Bronchial epithelial cell (primary cell): ENCODE measurements at places on chromosomes 6 and 20. TPM values are rescaled to one million over a fixed set of nuclear protein-coding genes. Genes with fewer than 3 reads are reported as not detected.

DNA sequence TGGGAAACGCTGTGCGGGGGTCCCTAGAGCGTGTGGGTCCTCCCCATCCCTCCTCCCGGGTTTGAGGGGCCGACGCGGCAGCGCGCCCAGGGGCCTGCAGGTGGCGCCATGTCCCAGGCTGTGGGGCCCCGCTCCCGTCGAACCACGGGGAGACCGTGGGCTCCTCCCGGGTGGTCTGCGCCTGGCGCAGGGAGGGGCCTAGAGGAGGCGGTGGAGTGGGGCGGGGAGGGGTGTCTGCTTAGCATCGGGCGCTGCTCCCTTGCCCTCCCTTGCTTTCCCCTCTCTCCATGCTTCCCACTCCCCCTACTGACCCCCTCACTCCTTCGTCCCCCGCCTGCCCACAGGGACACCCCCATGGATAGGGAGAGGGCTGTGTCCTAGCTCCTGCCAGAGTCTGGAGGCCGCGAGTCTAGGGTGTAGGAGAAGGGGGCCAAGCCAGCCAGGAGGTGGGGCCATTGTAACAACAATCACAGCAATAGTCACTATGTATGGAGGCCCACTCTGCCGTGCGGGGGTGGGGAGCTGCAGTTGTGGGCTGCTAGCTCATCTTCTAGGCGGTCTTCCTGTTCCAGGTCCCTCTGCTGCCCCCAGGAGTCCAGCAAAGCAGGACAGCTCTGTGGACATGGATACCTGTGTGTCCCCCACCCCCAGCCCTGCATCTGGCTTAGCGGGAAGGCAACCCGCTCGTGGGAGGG, 51.7 kb downstream of the CHMP4B start:
- no peak for DNase-seq

- DNase-seq, result peak; percentile 38
Observed at GRCh38 chr6:21899708-21900107, 306.2 kb downstream of the SOX4 start.

DNA sequence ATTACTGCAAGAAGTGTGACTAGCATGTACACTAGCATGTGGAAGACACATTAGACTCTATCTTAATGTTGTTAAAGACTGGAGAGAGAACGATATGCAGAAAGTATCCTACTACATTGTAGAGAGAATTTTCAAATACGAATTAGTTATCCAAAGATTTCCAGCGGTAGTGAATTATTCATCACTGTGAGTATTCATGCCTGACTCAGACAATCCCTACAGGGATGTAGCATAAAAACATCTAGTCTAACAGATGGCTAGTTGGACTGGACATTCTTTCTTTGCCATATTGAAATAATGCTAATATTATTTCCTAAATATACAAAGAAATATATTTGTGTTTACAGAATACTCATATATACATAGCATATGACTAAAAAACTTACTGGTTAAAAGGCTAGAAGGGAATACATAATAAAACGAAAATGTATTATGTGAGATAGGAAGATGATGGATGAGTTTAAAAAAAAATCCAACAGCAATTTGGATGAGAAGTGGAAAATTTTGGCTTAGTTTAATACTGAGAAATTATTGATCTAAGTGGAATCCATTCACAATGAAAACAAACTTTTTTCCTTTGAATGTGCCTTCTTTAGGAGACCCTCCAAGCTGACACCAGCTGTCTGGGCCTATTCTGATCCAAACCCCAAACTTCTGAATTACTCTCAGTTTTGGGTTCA, 580.7 kb downstream of the RFPL4B start:
- DNase-seq, result peak; percentile 10

DNA sequence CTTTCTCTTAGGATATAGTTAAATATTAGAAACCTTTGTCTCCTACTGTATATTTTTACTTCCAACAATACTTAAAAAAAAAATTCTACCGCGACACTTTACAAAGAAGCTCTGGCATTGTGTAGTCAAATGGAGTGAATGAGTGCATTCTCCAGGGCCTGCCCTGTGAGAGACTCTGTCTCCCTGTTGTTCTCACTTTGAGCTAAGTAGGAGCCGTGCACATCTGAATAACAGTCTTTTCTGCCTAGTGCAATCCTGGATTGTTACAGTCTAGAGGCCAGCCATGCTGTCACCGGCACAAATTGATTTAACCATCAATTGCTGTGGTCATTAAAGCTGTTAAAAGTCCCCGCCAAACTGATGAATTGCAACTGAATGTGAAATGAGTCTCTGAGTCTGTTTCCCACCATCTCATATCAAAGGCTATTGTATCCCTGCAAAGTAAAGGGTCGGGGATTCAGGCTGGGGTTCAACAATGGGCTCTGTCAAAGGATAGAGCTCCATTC, 156.0 kb downstream of the RFPL4B start:
- DNase-seq, result no peak

DNA sequence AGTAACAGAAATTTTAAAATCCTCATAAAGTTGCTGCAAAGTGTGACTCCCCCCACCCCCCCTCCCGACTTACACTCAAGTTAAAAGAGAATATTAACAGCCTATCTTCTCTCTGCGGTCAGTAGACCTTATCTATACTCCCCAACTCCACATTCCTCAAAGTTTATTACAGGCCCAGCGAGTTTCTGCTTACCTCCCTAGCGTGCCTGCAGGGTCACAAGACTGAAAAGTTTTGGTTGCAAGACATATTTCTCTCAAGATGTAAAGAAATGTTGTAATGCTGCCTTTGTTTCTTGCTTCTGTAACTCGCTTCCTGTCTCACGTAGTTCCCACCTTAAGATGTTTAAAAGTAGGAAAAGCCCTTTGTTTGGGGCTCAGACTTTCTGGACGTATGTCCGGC, 699.6 kb downstream of the PHF3 start:
- DNase-seq, result no peak

DNA sequence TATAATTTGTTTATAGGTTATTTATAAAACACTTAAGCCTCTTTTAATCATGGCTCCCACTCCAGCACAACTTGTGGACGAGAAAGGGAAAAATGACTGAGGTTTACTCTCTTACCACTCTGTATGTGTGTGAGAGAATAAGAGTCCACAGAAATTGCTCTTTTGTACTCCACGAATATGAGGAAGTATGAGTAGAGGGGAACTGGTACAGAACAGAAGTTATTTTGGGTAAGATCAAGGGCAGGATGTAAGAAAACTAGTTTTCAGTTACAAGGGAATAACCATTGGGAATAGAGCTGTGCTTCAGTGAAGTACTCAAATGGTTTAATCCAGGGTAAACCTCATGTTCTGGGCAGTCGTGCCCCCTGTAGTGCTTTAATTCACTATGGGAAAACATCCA, 72.6 kb downstream of the REV3L start:
- DNase-seq, result no peak

Gene SRSF6
- total RNA-seq, result 34.5 and 37.1 TPM in 2 replicates

DNA sequence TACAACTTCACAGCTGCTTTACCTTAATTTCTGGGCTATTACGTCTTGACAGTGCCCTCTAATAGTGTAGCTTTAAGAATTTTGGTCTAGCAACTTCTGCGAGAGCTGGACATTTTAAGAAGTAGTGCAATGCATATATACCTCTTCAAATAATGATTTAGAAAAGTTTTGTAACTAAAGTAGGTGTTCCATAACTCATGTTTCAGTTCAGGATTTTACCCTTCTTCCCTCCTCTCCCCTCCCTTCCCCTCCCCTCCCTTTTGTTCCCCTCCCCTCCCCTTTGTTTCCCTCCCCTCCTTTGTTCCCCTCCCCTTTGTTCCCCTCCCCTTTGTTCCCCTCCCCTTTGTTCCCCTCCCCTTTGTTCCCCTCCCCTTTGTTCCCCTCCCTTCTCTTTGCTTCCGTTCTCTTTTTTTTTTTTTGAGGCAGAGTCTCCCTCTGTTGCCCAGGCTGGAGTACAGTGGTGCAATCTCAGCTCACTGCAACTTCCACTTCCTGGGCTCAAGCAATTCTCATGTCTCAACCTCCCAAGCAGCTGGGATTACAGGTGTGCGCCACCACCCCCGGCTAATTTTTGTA, 28.8 kb upstream of the TRAM2 start:
- DNase-seq, result no peak

Gene CUL7
- 16.9 and 20.5 TPM in 2 replicates for total RNA-seq

DNA sequence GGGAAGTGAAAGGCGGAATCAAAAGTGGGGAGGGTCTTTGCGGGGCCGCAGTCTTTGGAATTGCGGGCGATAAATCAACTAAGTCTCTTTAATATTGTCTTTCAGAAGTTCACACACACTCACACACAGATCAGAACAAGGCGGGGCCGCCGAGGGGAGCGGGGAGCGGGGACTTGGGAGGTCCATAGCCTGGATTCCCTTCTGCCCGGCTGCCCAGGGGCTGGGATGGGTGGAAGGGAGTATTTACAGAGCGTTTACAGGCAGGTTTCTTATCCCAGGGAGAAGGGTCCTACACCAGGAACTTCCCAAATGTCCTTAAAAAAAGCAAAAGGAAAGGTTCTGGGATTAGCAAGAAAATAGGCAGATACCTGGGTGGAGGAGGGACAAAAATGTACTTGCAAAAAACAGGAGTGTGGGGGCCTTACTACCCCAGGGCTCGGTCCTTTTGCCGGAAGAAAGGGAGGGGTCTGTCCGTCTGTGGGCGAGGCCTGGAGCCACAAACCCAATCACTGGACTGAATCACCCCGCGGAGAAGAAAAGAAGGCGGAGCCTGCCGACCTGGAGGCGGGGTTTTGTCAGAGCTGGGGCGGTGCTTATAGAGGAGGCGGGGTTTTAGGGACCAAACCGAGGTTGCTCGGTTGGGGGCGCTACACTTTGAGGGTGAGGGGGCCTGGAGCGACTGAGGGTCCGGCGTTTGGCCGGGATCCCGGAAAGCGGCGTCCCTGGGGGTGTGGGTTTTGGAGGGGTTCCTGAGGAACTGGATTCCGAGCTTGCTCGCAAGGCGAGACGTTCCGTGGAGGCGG, 3.2 kb downstream of the PRRT1 start:
- peak; percentile 77 for DNase-seq

DNA sequence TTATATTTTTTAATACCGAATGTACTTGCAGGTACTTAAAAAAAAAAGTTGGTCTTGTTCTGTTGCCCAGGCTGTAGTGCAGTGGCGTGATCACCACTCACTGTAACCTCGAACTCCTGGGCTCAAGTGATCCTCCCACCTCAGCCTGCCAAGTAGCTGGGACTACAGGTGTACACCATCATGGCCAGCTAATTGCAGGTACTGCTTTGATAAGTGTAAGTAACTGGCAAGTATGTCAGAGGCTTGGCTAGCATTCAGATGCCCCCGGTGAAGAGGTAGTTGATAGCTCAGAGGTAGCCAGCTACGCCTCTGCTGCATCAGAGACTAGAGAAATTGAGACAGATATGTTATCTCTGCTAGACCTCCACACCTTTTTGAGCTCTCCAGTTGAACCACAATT, 40.5 kb downstream of the BTBD9 start:
- DNase-seq, result no peak

GRCh38 chr6:63245420-63245819, 34.2 kb downstream of the FKBP1C start:
- no peak for DNase-seq

Gene HLA-DMA
- 0.26 and 2.8 TPM in 2 replicates for total RNA-seq

Gene DEFB119
- total RNA-seq, result not detected in 2 replicates

DNA sequence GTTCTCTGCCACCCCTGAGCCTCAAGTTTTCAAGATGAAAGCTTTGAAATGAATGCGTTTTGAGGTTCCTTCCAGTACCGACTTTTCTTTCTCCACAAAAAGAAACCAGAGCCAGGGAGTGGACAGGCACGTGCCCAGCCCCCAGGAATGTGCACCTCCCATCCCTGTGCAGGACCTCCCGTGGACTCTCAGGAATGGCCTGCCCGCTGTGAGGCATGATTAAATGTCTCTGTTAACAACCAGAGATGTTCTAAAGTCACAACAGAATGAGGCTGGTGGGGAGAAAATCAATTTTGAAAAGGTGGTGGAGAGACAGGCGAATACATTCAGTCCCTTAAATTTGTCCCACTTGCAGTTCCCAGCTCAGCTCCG, 1.5 kb downstream of the TGM3 start:
- no peak for DNase-seq

- no peak for DNase-seq
Observed at GRCh38 chr6:13513626-13514502, 26.5 kb upstream of the GFOD1 start.

Gene LAMA4
- total RNA-seq, result 0.38 and 5.5 TPM in 2 replicates

- no peak for DNase-seq
Observed at GRCh38 chr6:142918339-142919042, 26.5 kb downstream of the HIVEP2 start.

GRCh38 chr6:136783495-136784270, 8.6 kb downstream of the MAP3K5 start:
- DNase-seq, result no peak

GRCh38 chr20:61927193-61927825, 138.4 kb downstream of the TAF4 start:
- DNase-seq, result no peak

DNA sequence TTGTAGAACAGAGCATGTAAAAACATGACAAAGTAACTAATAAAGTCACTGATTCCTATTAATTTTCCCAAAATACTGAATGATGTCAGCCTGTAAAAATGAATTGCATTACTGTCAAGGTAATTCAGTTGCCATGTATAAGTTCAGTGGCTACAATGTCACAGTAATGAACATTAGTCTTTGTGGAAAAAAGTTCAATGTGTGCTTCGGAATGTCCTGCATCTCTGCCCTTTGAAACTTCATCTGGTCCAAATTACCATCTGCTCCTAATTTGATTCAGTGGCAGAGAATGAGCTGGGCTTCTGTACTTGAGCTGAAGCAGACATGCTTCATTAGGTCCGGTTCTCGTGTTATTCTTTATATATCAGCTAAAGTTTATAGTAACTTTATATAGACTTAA, 567.4 kb downstream of the COL12A1 start:
- DNase-seq, result no peak

DNA sequence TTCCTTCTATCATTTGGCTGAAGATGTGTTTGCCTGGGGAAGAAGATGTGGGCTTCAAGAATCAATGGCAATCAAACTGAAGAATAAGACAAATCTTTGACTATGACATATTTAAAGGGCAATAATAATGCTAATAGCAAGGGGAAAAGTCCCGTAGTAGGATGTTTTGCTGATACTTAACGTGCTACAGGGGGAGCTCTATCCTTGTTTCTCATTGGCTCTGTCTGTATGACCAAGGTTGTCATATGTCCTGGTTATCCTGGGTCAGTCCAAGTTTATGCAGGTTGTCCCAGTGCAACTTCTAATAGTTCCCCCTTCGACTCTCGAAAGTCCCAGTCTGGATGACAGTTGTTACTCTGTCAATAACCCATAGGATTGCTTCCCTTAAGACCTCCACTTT, 321.3 kb downstream of the DHX35 start:
- DNase-seq, result no peak
